ENCODE measurements at places on chromosomes 7 and 10.

GRCh38 chr7:47482013-47482875 is 99.7 kb downstream of the TNS3 start:
- peak; percentile 30 for DNase-seq

GRCh38 chr7:117704063-117704462 is 169.2 kb downstream of the CTTNBP2 start:
- DNase-seq, result no peak

- no peak for DNase-seq
Measured at GRCh38 chr7:14420768-14421167, 431.3 kb upstream of the ETV1 start.

GRCh38 chr7:140876519-140877248 is 48.0 kb downstream of the BRAF start:
- DNase-seq, result peak; percentile 27

- DNase-seq, result no peak
Measured at GRCh38 chr7:1251796-1252539, 19.3 kb downstream of the UNCX start.

DNA sequence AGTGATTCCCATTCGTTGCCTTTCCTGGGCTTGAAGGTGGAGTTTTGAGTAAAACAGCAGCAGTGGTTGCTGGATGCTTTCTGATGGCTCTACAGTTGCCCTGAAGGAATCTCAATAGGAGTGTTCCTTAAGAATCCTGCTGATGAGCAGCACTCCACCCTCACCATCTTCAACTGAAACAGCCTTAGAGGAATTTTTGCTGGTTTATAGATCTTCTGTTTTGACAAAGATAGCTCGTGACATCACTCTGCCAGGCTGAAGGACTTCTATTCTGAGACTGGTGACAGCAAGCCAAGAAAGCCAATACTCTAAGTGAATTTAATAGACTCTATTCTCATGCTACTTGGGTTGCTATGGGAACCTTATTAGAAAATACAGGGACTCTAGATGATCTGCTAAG is 1014.7 kb downstream of the NRG3 start:
- no peak for DNase-seq

DNA sequence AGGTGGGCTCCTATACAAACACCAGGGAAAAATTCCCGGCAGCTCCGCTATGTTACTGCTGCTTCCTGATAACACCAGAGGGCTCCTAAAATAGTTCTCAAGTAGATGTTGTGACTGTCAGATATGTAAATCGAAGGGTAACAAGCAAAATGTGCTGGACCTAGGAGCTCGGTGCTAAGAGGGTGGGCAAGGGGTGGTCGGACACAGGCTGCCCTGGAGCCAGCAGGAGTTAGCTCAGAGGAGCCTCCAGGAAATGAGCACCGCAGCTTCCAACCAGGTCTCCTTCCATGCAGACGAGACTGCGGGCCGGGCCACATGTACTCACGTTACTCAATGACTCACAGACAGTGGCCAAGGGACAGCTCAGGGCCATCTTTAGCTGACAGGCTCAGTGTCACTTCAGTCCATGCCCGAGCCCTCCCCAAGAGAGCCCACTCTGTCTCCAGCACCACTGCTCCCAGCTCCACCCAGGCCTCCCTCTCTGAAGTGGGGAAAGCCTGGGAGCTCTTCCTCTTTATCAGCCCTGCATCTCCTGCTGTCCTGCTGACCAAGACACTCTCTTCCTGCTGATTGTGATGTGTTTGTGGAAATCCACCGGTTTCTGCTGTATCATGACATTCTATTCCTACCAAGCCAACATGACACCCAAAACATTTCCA is 37.2 kb upstream of the TMEM273 start:
- DNase-seq, result no peak

GRCh38 chr7:118104812-118105441 is 79.0 kb upstream of the LSM8 start:
- peak; percentile 6 for DNase-seq

- peak; percentile 8 for DNase-seq
Measured at GRCh38 chr7:115068220-115068619, 146.3 kb downstream of the MDFIC start.

GRCh38 chr7:93860261-93860660 is 30.3 kb downstream of the TFPI2 start:
- DNase-seq, result no peak

GRCh38 chr10:3542185-3542611 is 242.8 kb downstream of the KLF6 start:
- DNase-seq, result peak; percentile 63

DNA sequence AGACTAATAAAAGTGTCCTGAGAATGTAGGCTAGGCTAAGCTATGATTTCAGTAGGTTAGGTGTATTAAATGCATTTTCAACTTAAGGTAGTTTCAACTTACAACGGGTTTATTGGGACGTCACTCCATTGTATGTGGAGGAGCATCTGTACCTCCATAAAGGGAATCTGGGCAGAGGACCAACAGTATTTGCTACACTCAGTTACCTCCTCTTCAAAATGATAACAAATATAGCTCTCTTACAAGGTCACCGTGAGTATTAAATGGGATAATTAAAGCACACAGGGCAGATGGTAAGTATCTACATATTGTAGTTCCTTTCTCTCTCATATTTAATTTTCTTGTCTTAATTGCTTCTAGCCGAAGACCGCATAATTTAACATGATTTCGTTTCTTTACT is 59.0 kb upstream of the FGL2 start:
- DNase-seq, result no peak

DNA sequence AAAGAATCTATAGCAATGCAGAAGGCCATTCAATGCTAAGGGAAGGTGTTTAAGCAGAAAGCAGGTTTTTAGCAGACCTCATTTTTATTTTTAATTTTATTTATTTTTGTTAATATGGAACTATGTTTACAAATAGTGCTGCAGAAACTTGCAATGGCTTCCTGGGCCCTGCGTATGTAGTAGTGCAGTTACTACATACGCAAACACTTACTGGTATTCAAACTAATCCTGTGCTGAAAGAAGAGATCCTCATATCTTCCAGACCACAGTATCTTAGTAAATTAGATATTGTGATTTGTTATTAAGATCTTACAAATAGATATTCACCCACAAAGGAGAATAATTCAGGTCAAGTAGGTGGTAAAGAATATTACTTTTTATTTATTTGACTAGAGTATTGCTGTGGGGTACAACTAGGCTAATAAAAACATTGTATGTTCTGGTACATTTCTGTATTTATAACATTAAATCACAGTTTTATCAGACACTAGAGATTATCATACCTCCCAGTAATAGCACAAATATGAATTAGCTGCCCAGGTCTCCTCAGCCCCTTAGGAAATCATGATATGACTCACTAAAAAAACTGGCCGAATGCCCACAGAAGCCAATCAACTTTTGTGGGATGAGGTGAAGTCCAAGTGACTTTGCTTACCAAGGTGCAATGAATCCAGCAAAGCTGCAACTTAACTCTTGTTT is 57.6 kb downstream of the RNLS start:
- DNase-seq, result no peak

- no peak for DNase-seq
Measured at GRCh38 chr10:3978174-3978573, 193.2 kb upstream of the KLF6 start.

DNA sequence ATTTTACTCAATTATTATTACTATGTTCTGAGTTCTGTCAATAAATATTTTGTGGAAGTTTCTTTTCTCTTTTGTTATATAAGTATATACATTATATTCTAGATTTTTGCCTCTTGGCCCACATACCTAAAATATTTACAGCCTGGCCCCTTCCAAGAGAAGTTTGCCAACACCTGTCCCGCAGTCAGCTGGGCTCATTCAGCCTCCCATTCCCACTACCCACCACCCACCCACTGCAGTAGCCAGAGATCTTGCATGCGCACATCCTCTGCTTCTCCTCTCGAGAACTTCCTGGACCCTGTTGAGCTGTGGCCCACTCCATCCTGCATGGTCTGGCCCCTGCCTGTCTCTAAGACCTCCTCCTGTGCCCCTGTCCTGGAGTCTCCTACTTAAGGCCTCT is 33.6 kb downstream of the WIPF3 start:
- DNase-seq, result no peak

- DNase-seq, result no peak
Measured at GRCh38 chr7:104980841-104981671, 32.9 kb upstream of the KMT2E start.

- no peak for DNase-seq
Measured at GRCh38 chr10:20454331-20454730, 442.8 kb downstream of the NEBL start.

DNA sequence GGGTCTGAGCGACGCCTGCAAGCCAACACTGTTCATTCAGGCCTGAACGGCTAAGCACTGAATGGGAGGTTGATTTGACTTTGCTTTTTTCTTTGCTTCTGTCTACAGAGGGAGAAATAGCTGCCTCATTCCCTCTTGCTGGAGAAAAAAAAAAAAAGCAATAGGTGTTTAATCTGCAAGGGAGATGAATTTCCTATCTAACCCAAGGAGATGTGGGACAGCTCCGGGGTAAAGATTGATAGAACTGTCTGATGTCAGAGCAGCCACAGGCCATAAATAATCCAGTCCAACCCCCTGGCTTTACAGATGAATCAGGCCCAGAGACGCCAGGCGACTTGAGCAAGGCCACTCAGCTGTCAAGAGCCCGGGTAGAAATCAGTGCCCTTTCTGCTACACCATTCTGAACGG is 168.0 kb downstream of the ARHGAP12 start:
- no peak for DNase-seq

DNA sequence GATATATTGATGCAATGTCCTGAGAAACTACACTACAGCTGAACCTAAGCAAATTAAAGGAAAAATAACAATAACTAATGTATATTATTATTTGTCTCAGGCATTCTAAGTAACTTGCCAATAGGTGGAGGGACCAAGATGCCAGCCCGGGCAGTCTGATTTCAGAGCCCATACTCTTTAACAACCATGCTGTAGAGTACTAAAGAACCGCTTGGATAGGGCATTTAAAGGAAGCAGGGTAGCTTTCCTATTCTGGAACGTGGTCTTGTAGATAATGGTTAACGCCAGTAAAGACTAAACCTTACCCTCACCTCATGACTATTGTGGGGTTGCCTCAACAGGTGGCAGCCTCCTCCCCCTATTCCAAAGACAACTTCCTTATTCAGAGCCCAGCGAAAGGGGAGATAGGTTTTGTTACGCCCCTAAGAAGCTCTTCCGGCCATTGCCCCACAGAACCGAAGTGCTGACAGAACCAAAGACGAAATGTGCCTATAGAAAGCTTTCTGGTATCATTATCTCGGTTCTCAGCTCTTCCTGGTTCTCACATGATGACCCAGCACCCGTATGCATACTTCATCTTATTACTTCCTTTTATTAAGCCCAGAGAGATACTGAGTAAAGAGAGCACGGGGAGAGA is 707 bp upstream of the C1GALT1 start:
- no peak for DNase-seq

DNA sequence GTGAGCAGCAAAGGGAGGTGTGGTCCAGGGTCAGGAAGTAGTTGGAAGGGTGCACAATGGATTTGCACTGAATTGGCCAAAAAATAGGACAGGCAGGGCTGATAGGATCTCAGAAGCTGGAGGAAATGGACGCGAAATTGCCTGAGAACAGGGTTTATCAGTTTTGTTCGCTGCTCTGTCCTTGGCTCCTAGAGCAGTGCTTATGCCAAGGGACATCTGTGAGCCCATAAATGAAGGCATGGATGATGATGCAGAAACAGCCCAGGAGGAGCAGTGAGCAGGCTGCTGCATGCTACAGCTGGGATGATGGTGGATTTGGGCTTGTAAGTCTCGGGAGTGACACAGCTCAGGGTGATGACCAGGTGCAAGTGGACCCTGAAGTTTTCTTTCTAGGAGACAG is 204.7 kb downstream of the PRPF18 start:
- no peak for DNase-seq

DNA sequence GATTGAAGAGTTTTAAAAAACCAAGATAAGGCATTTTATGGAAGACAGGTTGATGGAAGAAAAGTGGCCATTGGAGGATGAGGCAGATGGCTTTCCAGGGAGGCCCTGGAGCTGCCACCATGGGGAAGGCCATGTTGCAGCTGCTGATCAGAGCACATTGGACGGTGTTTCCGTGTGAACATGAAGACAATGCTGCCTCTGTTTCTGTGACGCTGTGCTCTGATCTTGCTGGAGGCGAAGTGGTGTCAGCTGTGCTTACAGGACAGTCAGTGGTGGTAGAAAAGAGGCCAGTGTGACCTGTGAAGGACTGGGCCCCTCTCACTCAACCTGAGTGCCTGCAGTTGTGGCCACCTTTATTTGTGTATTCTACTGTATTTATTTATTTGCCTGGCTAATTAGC is 132.9 kb downstream of the FAM204A start:
- no peak for DNase-seq

DNA sequence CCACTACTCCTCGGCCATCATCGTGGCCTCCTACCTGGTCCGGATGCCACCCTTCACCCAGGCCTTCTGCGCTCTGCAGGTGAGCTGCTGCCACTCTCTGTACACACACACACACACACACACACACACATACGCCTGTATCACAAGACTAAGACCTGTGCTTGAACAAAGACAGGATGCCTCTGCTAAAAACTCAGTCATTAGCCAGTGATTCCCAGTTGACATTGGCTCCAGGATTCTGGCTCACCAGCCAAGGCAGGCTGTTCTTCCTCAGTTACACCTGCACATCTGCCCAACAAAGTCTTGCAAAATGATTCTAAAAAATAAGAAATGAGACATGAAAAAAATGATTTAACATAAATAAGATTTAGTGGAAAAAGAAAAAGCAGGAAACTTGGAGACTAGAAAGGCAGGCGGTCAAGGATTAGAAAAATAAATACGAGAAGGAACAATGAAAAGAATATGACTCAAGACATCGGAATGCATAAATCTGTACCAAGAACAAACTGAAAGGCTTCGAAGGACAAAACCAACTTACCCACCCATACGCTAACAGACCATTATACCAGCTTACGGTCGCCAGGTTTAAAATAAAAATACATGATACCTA is 7.4 kb upstream of the LRRC18 start:
- no peak for DNase-seq

GRCh38 chr10:21300551-21300950 is 224.9 kb downstream of the SKIDA1 start:
- no peak for DNase-seq

GRCh38 chr10:121838931-121839330 is 88.9 kb downstream of the ATE1 start:
- no peak for DNase-seq

- no peak for DNase-seq
Measured at GRCh38 chr10:16585103-16585502, 63.4 kb upstream of the C1QL3 start.

DNA sequence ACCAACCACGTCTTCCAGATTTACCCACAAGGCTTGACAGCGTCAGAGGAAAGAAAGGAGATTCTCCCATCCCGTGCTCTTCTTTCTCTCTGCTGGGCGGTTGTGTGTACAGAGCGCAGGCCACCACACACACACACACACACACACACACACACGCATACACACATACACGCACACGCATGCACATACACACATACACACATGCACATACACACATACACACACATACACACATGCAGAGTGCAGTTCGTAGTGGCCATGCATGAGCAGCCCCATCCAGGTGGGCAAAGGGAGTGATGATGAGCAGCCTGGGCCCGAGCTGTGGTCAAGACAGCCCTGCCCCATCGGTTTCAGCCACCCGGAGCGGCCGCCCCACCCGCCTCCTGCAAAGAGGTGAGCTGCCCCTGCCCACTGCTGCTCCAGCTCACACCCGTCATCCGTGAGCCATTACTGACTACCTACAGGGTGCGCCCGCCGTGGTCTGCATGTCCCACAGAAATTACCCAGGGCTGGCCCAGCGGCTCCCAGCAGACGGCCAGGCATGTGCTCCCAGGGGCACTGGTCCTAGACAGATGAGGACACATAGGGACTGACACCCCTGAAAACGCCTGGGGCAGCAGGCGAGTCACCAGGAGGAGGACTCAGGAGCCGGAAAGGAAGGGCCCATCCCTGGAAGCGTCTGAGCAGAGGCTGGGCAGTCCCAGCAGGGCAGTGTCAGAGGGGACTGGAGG is 69.6 kb downstream of the ASB13 start:
- DNase-seq, result no peak

- peak; percentile 48 for DNase-seq
Measured at GRCh38 chr10:94320285-94320914, 42.3 kb downstream of the NOC3L start.
